ENCODE measurements at places on chromosomes 12 and 14.

DNA sequence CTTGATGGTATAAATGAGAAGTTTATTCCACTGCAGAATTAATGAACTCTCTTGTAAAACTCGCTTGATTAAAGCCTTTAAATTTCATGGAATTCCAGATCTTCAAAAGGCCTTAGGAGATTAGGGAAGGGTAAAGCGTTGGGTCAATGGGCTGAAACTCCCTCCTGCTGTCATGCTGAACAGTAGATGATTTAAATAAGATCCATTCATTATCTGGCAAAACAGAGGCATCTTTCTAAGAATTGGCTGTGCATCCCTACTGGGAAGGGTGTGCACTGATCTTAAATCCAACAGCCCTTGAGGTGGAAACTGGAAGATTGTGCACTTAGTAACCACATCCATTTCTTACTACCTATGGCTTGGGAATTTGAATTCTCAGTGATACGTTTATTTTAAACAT, 56.0 kb downstream of the PLCZ1 start:
- DNase-seq = no peak

DNA sequence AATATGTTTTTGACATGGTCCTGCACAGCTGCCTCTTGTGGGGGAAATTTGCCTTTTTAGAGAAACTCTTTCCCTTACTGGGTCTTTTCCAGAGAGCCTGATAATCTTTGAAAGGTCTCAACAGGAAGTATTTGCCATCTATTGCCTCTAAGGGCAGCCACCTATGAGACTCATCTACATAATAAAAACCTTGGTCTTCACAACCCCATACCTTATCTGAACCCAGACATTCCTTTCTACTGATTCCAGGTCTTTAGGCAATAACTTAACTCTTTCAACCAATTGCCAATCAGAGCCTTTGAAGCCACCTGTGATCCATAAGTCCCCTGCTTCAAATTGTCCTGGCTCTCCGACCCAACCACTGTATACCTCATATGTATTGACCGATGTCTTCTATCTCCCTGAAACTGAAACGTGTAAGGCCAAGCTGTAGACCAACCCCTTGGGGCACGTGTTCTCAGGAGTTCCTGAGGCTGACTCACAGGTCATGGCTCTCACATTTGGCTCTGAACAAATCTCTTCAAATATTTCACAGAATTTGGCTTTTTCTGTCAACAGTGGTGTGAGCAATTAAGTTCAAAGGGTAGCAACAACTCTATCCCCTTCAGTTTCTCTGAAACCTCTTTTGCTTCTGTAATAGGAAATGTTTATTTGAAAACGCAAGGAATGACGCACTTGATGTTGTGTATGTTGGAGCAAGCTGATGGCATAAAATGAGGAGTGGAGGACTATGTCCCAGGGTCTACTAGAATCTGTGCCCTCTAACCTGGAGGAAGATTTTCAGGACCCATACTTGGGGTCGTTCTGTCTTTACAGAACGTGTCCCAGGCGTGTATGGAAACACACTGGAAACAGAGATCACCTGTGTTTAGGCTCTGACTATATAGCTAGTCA, 49.2 kb upstream of the EIF5 start:
- no peak for DNase-seq

- DNase-seq = peak; percentile 39
Measured at GRCh38 chr12:124391340-124392261, 96.7 kb downstream of the RFLNA start.

DNA sequence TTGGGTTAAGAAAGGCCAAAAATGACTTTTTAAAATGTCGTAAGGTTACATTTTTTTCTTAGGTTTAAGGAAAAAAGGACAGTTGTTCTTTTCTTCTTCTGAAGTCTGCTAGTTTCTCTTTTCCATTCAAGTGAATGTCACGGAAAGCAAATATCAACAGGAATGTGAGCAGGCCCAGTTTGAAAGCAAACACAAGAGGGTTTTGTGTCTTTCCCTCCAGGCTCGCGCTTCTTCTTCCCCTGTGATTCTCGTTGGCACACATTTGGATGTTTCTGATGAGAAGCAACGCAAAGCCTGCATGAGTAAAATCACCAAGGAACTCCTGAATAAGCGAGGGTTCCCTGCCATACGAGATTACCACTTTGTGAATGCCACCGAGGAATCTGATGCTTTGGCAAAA, 85.4 kb downstream of the LRRK2 start:
- no peak for DNase-seq

- no peak for DNase-seq
Measured at GRCh38 chr14:67391268-67391667, 20.7 kb downstream of the PLEK2 start.

GRCh38 chr14:103334644-103335622, 896 bp downstream of the EIF5 start:
- peak; percentile 67 for DNase-seq

DNA sequence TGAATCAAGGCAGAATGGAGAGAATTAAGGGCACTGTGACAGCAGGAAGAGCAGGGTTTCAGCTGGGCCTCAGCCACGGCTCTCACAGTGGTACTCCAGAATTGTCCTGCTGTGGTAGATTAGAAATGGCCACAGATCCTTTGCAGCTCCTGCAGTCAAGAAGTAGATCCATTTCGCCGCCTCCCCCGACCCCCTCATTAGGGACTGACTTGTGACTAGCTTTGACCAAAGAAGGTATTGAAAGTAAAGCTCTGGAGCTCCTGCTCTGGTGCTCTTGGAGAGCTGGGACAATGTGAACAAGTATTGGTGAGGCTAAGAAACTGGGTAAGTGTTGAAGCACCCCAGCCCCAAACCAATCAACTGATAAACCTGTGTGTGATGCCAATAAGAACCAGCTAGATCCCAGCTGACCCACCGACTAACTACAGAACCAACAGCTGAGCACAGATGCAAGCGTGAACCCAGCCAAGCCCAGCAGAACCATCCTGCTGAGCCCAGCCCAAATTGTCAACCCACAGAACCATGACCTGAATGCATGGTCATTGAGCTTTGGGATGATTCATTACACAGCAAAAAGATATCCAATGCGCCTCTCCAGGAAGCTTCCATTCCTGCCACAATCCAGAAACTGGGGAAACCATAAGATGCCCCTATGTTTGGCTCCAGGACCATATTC, 50.7 kb downstream of the JAG2 start:
- DNase-seq = no peak

GRCh38 chr12:68638171-68638570, 27.5 kb downstream of the RAP1B start:
- no peak for DNase-seq

DNA sequence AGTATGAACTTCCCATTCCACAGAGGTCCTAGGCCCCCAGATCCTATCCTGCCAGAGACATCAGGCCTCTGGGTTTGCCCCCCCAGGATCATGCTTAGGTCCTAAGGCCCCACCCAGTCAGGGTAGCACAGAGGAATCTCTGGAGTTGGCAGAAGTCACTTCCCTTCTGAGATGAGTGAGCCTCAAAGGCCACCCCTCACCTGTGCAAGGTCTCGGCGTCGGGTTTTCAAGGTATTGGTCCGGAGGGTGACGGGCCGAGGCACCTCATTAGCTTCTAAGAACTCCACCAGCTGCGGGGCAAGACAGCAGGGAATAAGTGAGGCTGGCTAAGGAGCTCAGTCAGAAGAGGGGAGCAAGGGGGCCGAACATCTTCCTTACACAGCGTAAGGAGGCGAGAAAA, 5.2 kb downstream of the NOP2 start:
- no peak for DNase-seq

DNA sequence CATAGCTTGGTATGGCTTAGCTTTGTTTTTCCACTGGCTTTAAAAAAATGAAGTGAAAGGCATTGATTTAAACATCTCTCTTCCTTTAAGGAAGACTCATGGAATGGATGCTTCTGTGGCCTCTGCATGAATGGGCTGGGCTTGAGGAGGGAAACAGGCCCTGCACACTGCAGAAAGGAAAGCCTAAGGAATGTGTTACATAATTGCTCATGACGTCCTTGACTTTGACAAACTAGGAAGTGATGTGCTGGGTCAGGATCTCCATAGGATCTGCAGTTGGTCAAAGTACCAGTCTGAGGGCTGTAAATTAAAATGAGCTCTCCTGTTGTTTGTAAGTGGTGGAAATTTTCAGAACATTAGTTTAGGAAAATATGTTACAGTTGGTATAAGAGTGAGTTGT, 12.7 kb downstream of the SAMD4A start:
- DNase-seq = no peak

GRCh38 chr14:35687335-35687939, 121.7 kb downstream of the RALGAPA1 start:
- peak; percentile 7 for DNase-seq

- DNase-seq = no peak
Measured at GRCh38 chr14:67970923-67971322, 151.3 kb downstream of the RAD51B start.

GRCh38 chr12:45831590-45831989, 102.1 kb downstream of the ARID2 start:
- DNase-seq = no peak

- no peak for DNase-seq
Measured at GRCh38 chr12:52264435-52264825, 10.0 kb upstream of the KRT86 start.

DNA sequence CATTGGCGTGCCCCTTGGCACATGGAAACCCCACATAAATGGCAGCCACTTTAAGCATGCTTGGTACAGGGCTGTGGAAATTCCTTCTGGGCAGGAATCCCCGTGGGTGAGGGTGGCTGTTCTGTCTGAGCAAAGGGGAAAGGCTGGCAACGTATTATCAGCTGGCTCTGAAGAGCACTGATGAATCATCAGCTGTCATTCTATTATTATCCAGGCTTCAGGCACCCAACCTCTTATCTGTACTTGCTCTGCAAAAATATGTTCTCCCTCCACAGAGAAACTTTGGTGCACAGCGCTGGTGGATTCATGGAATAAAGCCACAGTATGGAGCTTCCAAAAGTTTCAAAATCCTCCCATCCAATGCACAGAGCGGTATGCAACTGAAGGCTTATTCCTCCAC, 167.1 kb downstream of the TBX5 start:
- no peak for DNase-seq

DNA sequence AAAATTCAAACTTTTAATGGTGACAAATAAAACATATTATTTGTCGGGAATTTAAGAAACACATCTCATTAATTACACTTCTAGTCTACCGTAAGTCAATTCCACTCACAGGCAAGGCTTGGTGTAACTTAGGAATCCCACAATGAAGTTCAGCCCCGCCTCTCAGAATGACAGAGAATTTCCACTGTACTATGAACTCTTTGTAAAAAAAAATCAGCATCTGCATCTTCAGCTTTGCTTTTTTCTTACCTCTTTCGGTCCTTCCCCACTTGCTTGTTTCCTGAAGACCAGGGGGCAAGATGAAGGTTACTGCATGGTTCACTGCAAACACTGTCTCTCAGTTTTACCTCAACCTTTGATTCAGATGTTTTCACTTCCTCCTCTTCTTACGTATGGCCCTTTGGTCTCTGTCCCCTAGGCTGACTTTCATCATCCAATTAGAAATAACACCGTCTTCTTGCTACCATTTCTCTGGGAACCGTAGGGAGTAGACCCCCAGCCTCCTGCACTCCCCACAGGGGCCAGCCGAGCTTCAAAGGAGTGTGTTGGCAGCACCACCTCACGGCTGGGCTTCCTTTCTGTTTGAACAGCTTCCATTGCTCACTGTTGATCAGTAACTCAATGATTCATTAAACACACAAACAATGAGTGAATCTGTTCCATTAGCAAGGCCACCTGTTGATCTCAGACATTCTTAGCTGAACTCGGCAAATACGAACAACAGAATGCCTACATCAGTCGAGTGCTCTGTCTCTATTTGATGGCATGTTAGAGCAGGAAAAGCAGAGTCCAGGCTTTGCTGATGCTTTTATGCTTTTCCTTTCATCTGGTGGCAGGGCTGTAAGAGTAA, 343.0 kb downstream of the BMP4 start:
- no peak for DNase-seq

- no peak for DNase-seq
Measured at GRCh38 chr12:31752450-31752849, 23.6 kb upstream of the AMN1 start.

DNA sequence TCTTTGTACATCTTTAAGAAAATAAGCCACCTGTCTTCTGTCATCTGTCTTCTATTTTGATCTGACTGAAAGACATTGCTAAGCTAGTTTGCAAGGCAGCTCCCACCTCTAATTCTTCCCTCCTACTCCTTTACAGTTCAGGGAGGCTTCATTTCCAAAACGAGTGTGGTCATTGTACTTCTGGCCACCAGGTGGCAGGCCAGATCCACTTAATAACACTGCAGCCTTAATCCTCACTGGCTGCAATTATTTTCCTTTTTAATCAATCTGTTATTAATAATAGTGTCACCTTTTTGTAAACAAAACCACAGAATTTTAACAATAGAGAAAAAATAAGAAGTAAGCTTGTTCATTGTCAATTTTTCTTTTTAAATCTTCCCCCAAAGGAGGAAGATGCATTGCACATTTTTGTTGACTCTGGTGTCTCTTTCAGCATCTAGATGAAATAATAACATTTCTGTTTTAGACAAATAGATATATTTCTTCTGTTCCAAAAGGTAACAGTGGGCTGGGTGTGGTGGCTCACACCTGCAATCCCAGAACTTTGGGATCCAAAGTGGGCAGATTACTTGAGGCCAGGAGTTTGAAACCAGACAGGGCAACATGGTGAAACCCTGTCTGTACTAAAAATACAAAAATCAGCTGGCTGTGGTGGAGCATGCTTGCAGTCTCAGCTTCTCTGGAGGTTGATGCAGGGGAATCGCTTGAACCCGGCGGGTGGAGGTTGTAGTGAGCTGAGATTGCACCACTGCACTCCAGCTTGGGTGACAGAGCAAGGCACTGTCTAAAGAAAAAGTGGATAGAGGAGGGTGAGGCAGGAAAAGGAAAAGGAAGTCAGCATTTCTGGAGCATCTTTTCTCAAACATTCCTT, 23.3 kb downstream of the GABARAPL1 start:
- peak; percentile 28 for DNase-seq

- no peak for DNase-seq
Measured at GRCh38 chr14:94337274-94337673, 14.1 kb upstream of the SERPINA6 start.

GRCh38 chr12:95738024-95738611, 52.4 kb downstream of the NTN4 start:
- DNase-seq = no peak

- DNase-seq = no peak
Measured at GRCh38 chr14:40346275-40346674, 914.0 kb upstream of the FBXO33 start.

- no peak for DNase-seq
Measured at GRCh38 chr12:132154941-132155770, 10.9 kb downstream of the NOC4L start.

GRCh38 chr12:128286970-128287369, 20.0 kb downstream of the TMEM132C start:
- DNase-seq = no peak

Measured in activated CD4-positive, alpha-beta T cell treated with anti-CD3 and anti-CD28 coated beads, Interleukin-2, amount 50 U/mL, for 1 hour (primary cell).